Left lobe of liver (tissue), 2 donors: ENCODE measurements at places on chromosomes 12 and 14.

DNA sequence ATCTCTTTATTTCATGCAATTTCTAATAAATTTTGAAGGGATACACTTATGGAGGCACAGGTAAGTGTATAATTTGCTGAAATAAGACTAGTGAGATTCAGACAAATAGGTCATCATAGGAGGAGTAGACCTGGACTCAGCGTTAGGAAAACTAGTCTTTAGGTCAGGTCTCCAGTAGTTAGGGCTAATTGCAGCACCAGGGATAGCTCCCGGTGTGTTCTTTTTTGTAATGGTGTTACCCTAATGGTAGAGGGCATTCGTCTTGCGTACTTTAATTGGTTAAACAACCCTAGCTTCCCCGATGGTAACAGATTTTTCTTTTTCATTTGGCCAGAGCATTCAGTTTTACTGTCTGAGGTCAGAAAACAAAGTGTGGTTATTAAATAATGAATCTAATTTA, 64.9 kb downstream of the ARID2 start:
- no peak for DNase-seq

- DNase-seq, result no peak
Measured at GRCh38 chr12:29314416-29314815, 66.6 kb downstream of the ERGIC2 start.

GRCh38 chr14:90400904-90401561, 4.2 kb downstream of the CALM1 start:
- DNase-seq, result no peak

GRCh38 chr14:50121486-50121885, 5.1 kb upstream of the VCPKMT start:
- no peak for DNase-seq

- no peak for DNase-seq
Measured at GRCh38 chr12:112117685-112118084, 7.7 kb upstream of the TRAFD1 start.

DNA sequence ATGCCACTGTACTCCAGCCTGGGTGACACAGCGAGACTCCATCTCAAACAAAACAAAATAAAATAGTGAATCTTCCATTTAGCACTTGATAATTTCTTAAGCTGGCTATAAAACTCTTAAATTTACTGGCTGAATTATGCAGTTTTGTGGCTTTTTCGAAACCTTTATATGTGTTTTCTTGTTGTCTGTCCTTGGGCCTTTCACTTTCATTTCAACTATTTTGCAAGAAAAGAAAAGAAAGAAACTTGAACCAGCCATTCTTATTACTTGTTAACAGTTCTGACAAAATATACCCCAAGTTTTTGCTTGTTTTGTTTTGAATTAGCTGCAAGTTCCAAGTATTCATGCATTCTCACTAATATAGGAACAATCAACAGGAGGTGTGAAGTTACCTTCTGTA, 42.8 kb downstream of the PRICKLE1 start:
- no peak for DNase-seq

DNA sequence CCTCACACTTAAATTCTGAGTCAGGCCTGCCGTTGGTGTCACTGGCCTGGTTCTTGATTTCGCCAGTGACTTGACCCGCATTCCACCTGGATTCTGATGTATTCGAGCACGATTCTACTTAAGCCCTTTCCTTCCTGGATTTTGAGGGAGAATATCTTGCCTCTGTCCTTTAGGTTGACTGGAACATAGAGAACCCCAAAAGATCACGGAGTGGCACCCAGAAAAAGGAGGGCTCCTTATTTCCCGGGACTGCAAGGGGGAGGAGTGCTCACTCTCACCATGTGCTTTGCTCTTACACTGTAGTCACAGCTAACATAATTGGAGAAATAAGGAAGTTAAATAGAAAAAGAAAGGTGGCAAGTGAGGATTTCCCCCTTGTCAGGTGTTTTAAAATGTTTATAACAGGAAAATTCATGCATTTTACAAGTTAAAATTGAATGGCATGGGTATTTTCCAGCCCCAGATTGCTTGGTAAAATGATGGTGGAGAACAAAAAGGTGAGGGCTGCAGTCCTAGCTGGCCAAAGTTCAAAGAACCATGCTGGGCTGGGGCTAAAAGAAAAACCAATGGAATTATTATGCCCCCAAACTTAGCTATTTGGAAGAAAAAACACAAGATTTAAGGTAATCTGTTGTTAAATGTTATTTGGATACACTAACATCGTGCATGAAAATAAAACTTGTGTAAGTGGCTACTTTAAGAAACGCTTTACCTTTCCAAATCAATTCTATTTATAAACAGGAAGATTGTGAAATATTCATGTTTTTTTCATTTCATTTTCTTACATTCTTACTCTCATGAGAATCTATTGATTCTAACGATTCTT, 8.9 kb downstream of the FOXA1 start:
- no peak for DNase-seq

GRCh38 chr14:93522221-93522620, 91.5 kb downstream of the UNC79 start:
- no peak for DNase-seq

DNA sequence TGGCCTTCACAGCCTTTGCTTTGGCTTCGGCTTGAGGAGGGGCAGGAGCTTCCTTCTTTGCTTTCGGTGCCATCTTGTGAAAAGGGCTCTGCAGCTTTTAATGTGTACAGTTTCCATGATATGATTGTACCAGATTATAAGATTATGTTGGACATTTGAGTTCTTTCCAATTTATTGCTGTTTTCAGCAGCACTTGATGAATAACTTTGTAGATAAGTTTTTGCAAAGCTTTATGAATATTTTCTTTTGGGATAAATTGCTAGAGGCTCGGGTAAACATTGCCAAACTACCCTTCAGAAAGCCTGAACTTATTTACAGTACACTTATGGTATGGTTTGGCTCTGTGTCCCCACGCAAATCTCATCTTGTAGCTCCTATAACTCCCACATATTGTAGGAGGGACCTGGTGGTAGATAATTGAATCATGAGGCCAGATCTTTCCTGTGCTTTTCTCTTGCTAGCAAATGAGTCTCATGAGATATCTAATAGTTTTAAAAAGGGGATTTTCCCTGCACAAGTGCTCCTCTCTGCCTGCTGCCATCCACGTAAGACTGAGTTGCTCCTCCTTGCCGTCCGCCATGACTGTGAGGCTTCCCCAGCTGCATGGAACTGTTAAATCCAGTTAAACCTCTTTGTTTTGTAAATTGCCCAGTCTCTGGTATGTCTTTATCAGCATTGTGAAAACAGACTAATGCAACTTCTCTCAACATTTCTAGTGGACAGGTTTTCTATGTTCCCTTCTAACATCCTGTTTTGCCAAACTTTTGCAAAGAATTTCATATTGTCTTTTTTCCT, 70.4 kb downstream of the RCOR1 start:
- no peak for DNase-seq

GRCh38 chr12:113467502-113468364, 3.9 kb downstream of the LHX5 start:
- DNase-seq, result no peak

DNA sequence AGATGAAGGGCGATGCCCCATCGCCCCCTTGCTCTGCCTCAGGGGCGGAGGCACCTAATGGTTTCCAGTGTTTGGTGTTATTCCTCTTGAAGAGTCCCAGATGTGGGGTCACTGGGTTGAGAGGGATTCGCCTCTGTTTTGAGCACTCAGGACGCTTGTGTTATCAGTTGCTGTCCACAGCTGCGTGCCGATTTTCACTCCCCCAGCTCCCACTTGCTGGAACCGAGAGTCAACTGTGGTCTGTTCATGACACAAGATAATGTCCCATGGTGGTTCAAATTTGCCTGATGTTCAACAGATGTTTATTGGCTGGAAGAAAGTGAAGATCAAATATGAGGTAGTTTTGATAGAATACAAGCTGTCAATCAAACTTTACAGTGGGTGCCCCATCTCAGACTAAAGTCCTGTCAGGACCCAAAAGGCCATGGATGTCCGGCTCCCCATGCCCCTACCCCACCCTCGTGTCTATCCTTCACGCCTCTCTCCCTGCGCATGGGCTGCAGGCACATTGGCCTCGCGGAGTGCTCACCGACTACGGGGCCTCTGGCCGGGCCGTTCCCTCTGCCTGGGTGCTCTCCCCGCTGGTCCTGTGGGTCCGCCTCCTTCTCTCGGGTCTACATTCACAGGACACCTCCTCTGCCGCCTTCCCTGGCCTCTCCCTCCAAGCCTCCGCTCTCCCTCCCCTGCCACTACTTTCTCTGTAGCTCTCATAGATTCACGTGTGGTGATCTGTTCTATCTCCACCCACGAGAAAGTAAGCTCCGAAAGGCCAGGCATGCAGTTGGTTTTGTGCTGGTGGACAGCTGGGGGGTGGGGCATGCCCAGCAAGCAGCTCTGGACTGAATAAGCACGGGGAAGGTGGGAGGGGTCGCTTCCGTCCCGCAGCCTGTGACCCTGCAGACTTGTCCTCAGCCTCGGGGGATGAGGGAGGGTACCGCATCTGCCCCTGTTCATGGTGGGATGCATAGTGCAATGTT, 6.8 kb upstream of the TRAF3 start:
- no peak for DNase-seq

GRCh38 chr12:119134284-119135072, 44.3 kb upstream of the HSPB8 start:
- no peak for DNase-seq

- no peak for DNase-seq
Measured at GRCh38 chr14:55838529-55839052, 258.6 kb downstream of the KTN1 start.

- no peak for DNase-seq
Measured at GRCh38 chr12:120962532-120963020, 15.8 kb upstream of the HNF1A start.

- peak; percentile 86 for DNase-seq
Measured at GRCh38 chr12:19129486-19130223, at the start of gene PLEKHA5. Gene PLEKHA5 (plus strand): TSS chr12:19129733. CDS start chr12:19129800, 67 bp downstream.

DNA sequence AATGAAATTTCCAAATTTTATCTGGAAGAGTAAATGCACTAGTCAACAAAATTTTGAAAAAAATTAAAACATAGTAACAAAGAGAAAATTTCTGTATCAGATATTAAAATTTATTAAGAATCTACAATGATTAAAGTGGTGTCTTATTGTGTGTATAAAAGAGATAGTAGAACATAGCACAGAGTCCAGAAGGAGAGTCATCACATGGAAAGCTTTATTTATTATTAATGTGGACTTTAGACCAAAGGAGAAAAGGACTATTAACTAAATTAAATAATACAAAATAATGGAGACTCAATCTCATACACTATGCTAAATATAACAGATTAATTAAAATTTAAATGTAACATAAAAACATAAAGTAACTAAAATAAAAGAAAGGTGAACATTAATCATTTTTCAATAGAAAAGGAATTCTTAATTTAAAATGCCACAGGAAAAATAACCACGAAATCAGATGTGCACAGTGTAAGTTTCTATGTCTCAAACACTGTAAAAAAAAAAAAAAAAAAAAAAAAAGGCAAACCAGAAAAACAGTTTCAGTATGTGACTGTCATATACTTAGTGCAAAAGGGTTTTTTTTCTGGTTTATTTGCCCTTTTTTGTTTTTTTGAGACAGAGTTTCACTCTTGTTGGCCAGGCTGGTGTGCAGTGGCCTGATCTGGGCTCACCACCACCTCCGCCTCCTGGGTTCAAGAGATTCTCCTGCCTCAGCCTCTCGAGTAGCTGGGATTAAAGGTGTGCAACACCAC, 95.4 kb downstream of the MYF5 start:
- DNase-seq, result no peak

DNA sequence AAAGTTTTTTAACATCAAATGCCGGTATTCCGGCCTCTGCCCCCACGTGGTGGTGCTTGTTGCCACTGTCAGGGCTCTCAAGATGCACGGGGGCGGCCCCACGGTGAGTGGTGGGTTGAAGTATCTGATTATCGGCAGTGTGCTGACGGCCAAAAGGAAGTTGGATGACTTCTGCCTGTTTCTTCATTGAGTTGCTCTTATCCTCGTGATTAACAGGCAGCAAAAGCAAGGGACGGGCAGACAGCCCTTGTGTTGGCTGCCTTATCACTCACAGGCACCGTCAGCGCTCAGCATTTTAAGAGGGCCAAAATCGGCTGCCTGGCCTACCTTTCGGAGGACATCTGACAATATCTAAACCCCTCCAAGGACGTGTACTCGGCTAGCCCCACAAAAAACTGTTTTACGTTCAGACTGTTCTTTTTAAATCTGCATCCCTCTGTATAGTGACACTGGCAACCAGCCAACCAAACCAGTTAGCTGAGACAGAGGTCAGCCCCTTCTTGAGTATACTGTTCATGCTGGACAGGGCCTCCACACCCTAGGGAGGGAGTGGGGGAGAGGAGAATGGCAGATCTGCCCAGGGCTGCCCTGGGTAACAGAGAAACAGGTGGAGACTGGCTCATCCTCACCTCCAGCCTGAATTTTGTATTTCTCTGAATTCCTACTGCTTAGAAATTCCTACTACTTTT, 22.9 kb upstream of the AKAP5 start:
- DNase-seq, result no peak

GRCh38 chr12:54044425-54045103, 9.1 kb upstream of the HOXC4 start:
- DNase-seq, result no peak

DNA sequence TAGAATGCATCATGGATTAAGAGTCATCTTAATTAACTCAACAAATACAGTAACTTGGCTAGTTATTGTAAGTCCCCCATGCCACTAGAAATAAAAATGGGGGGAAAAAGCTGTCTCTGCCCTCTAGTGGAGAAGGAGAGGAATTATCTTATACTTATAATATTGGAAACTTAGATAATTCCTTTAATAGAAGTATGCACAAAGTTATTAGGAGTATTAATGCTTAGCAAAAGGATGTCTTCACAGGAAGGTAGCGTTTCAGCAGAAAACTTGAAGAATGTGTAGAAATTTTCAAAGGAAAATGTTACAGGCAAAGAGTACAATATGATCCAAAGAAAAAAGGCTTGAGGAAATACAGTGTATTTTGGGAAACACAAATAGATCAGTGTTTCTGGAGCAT, 19.8 kb downstream of the OR5AU1 start:
- no peak for DNase-seq

DNA sequence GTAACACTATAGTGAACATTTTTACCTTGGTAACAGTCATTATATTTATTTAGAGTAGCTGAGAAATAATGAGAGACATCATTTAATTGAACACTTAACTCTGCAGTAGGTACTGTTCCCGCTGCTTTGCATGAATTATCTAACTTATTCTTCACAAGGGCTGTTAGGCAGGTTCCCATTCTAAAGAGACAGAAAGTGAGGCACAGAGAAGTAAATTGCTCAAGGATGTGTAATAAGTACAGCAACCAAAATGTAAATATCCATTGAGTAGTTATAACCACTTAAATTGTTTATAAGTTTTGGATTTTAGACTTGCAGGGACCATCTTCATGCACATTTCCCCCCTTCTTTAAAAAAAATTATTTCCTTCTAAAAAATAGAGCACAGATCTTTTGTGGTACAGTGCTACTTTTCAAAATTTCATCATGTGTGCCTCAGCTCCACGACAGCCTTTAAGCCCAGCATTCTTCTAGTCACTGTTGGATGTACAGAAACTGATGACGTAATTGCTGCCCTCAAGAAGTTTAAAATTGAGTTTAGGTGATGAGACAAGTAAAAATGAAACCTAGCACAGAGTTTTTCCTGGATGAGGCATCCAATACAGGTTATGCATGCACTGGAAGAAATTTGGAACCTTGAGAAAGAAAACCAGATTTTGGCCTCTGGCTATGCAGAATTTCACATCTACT, 6.0 kb upstream of the MANSC4 start:
- DNase-seq, result no peak

- no peak for DNase-seq
Measured at GRCh38 chr14:91996948-91997371, 42.9 kb downstream of the TRIP11 start.

GRCh38 chr14:20332431-20332787, 670 bp downstream of the CCNB1IP1 start:
- DNase-seq, result no peak
